ENCODE measurements at places on chromosomes 6 and 20.
A peak's percentile ranks its signal among the peaks of the same experiment; 100 is the strongest.

DNA sequence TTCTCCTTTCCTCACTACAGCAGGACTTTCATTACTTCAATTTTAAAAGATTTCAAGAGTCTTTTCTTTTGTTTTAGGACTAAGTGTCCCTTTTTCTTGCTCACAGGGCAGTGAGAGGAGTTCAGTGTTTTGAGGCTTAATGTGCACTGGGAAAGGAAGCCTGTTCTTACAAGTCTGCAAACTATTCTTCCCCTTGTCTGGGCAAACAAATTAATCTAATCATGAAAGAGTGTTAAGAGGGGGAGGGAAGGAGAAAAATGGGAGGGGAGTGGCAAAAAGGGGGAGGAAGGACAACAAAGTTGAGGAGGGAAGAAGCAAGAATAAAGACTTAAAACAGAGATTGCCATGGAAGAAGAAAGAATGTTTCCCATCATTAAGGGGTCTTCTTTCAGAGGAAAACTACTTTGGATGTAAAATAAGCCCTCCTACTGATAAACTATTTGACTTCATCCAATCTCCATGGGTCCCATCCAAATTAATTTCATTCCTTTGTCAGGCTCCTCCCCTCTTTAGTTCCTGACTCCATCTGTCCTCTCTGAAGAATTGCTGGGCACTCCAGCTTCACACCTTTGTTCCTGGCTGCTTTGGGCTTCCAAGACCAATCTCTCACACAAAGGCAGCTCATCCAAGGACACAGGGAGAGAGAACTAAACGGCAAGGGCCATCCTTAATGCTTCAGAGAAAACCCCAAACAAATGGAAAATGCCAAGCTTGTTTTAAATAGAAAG lies 244.5 kb downstream of the TPBG start:
- no peak for DNase-seq

- DNase-seq = no peak
These were observed 31.9 kb upstream of the CDH4 start for GRCh38 chr20:61220131-61220530.

DNA sequence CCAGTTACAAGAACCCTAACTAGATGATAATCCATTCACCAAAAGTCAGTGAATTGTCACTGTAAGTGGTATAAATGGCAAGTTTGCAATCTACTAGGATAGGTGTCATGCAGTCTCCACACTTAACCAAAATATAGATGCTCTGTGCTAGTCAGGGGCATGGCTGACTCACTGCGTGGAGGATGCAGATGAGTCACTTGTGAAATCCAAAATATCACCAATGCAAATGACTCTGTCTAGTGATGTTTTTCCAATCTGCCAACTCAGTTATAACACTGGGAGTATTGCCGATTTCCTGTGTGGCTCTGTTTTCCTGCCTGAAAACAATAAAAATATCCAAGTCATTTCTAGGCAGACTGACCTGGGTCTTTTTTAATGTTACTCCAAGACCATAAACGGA lies 47.8 kb upstream of the NRSN1 start:
- no peak for DNase-seq

GRCh38 chr6:101396548-101397173 lies 3.2 kb downstream of the GRIK2 start:
- DNase-seq = no peak

DNA sequence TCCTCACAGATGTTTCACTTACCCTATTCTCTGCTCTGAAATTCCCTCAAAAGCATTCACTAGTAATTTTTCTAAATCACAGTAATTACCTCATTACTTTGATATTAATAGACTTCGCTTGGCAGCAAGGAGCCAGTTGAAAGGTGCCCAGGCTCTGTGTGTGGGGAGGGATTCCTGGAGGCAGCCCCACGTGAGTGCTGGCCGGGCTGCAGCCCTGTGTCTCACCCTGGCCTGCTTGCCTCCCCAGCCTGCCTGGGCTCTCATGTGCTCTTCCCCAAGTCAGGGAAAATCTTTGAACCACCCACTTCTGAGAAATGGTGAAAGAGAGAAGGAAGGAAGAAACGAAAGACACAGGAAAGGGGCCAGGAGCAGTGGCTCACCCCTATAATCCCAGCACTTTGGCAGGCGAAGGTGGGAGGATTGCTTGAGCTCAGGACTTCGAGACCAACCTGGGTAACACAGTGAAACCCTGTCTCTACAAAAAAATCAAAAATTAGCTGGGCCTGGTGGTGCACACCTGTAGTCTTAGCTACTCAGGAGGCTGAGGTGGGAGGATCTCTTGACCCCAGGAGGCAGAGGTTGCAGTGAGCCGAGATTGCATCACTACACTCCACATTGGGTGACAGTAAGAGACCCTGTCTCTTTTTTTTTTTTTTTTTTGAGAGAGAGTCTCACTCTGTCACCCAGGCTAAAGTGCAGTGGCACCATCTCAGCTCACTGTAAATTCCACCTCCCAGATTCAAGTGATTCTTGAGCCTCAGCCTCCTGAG lies 20.0 kb upstream of the SNTA1 start:
- no peak for DNase-seq

DNA sequence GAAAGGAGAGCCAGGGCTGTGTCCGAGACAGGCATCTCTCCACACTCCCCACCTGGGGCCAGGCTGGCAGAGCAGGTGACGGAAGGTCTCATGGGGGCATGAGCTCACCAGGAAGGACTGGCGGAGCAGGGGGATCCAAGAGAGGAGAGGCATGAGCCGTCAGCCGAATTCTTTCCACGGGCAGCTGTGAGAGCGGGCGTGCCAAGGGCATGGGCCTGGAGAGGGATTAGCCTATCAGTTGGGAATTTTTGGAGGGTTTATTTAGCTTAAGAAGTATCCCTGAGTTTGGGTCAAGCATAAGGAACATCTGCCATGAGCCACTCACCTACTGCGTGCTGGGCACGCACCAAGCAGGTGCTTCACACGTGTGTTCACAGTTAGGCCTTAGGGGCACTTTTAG lies 60.2 kb upstream of the ZNFX1 start:
- no peak for DNase-seq

DNA sequence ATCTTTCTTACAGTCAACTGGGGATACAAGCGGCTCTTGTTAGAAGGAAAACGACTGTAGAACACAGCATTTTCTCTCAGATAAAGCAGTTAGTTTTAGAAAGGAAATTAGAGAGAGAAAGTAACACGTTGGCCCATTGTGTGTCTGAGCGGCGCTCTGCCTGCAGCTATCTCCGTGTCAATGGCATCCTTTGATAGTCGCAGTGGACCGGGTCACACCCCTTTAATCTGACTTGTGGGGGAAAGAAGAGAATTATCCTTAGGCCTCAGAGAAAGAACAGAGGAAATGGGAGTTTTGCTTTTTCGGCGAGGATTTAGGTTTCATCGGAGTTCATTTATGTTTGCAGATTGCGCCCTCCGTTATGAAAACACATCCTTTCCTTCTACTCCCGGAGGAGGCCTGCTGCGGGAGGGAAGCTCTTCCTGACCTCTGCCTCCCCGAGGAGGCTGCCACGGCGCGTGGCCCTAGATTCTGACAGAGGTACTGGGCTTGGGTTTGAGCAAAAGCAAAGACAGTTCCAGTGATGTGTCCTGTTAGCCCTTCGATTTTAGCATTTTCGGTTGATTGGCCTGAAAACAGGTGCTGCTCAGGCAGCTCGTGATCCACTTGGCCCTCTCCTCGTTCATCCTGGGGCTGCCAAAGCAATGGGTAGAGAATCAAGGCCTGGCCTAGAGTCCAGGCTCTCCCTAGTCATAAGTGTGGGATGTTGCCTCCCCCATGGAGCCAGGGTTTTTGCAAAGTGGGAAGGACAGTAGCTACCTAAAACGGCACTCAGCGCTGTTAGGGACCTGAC lies 74.9 kb downstream of the ZDHHC14 start:
- DNase-seq = no peak

GRCh38 chr6:29792123-29793035 lies 35.2 kb upstream of the HLA-G start:
- peak; percentile 52 for DNase-seq

DNA sequence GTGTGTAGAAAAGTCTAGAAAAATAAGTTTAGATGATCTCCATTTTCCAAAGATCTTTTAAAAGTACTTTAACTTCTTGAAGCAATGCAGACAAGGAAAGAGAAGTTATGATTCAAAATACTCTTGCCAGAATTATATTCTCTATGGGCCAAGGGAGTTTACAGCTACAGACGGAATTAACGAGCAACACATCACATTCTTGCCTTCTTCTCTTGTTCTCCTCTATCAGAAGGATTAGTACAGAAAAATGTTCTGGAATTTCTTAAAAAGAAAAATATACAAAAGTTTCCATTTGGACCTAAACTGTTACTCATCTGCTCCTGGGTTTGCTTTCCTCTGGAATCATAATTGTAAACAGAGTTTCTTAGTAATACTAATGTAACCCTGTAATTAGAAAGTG lies 284.7 kb upstream of the HSF2 start:
- DNase-seq = no peak
